Immature natural killer cell (primary cell): ENCODE measurements at places on chromosomes 4 and X. TPM values are rescaled to one million over a fixed set of nuclear protein-coding genes. Genes with fewer than 3 reads are reported as not detected.
A peak's percentile ranks its signal among the peaks of the same experiment; 100 is the strongest.

Gene CT55
- not detected for polyA plus RNA-seq

Gene PFKFB1
- 0.41 TPM for polyA plus RNA-seq

Gene GAGE12G
- not detected for polyA plus RNA-seq

Gene GYG2
- not detected for polyA plus RNA-seq

DNA sequence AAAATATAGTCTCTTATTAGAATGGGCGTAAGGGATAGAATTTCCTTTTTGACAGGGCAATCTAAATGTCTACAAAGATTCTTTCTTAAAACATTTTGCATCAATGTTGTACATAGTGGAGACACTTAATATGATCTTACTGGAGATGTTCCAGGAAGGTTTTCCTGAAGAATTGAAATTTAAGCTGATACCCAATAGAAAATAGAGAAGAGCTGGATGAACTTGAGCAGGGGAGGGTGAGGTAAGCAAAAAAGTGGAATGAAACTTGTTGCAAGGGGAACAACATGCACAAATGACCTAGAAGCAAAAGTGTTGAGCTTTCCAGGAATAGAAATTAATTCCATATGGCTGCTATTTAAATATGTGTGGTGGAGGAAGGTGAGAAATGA lies 19.7 kb downstream of the SLAIN2 start:
- no peak for DNase-seq
- H3K4me1 ChIP-seq: peaks cover 26% of the 10 kb centered on the region
- H3K4me3 ChIP-seq: no peak overlapping the region
- H3K36me3 ChIP-seq: no peaks in the 10 kb centered on the region
- no peaks in the 10 kb centered on the region for H3K27me3 ChIP-seq

GRCh38 chr4:6804082-6804752 lies 21.7 kb downstream of the KIAA0232 start:
- DNase-seq: no peak
- H3K4me3 ChIP-seq: no peak overlapping the region
- H3K27me3 ChIP-seq: peaks cover 1% of the 10 kb centered on the region
- H3K27ac ChIP-seq: peak overlapping the region; percentile 12

DNA sequence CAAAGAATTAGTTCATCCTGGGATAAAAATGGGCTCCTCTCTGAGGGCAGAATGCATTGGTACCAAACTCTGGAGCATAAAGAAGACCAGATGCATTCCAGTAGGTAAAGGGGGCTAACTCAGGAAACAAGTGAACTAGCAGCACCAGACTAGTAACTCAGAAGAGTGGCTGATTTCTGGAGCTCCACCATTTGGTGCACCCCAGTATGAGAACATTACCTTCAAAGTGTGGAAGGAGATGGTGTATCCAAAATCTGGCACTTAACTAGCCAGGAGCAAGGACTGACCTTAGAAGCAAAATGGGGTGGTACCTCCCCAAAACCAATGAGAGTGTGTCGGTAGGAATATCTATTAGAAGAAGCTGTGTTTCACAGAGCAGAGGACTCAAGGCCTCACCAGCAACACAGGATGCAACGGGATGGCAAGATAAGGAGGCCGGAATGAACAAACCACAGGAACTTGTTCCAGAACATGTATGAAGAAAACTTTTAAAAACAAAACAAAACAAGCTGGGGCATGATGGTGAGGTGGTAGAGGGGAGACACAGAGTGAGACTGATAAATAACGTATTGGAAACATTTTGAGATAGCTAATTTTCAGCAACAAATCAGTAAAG lies 142.3 kb downstream of the INPP4B start:
- H3K4me1 ChIP-seq: peaks cover 16% of the 10 kb centered on the region
- DNase-seq: peak; percentile 3
- no peaks in the 10 kb centered on the region for H3K27me3 ChIP-seq
- H3K4me3 ChIP-seq: no peak overlapping the region
- no peak overlapping the region for H3K27ac ChIP-seq

DNA sequence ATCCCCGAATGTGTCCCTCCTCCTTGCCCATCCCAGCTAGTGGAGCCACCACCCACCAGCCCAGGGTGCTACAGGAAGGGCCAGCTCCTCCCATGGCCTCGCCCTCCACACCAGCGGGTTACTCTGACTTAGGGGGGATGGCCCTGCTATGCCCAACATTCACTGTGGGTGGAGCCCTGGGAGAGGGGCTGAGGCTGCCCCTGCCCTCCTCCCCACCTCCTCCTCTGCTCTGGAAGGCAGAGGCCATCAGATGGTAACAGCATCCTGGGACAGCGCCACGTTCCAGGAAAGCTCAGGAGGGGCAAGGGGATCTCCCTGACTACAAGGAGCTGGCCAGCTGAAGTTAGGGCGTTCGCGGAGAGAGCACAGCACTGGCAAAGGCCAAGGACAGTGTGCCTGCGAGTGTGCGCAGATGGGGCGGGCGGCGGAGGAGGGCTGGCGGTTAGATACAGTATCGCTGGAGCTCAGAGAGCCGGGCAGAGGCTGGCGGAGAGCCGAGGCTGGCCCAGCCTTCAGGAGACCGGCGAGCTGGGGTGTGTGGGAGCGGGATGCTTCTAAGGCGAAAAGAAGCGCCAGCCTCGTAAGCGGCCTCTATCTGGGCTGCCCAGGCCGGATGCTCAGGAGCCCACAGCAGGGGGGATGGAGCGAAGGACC lies 1.5 kb downstream of the JAKMIP1 start:
- peak overlapping the region; percentile 76 for H3K4me3 ChIP-seq
- no peaks in the 10 kb centered on the region for H3K36me3 ChIP-seq
- H3K4me1 ChIP-seq: peaks cover 36% of the 10 kb centered on the region
- H3K27ac ChIP-seq: peak overlapping the region; percentile 94
- peak; percentile 61 for DNase-seq
- H3K27me3 ChIP-seq: peaks cover 14% of the 10 kb centered on the region
